ENCODE measurements at places on chromosomes 6 and 20.

- no peaks in the 10 kb centered on the region for H3K27me3 ChIP-seq
- no peak overlapping the region for H3K27ac ChIP-seq
- no peaks in the 10 kb centered on the region for H3K36me3 ChIP-seq
Observed at GRCh38 chr6:170434821-170435155, 118.3 kb downstream of the PSMB1 start.

GRCh38 chr6:43120944-43121913, 45.1 kb downstream of the PTK7 start:
- no peaks in the 10 kb centered on the region for H3K27me3 ChIP-seq
- H3K36me3 ChIP-seq: no peaks in the 10 kb centered on the region
- H3K4me1 ChIP-seq: peaks cover 33% of the 10 kb centered on the region
- DNase-seq: no peak

- H3K4me1 ChIP-seq: peaks cover 5% of the 10 kb centered on the region
- peaks cover 10% of the 10 kb centered on the region for H3K36me3 ChIP-seq
- no peaks in the 10 kb centered on the region for H3K27me3 ChIP-seq
- H3K4me3 ChIP-seq: no peak overlapping the region
Observed at GRCh38 chr6:148392671-148393070, 50.0 kb downstream of the SASH1 start.

- H3K4me1 ChIP-seq: peaks cover 7% of the 10 kb centered on the region
- H3K27me3 ChIP-seq: no peaks in the 10 kb centered on the region
- DNase-seq: peak; percentile 64
- no peaks in the 10 kb centered on the region for H3K36me3 ChIP-seq
- peak overlapping the region; percentile 2 for H3K27ac ChIP-seq
Observed at GRCh38 chr6:151136141-151136755, 103.5 kb upstream of the AKAP12 start.

DNA sequence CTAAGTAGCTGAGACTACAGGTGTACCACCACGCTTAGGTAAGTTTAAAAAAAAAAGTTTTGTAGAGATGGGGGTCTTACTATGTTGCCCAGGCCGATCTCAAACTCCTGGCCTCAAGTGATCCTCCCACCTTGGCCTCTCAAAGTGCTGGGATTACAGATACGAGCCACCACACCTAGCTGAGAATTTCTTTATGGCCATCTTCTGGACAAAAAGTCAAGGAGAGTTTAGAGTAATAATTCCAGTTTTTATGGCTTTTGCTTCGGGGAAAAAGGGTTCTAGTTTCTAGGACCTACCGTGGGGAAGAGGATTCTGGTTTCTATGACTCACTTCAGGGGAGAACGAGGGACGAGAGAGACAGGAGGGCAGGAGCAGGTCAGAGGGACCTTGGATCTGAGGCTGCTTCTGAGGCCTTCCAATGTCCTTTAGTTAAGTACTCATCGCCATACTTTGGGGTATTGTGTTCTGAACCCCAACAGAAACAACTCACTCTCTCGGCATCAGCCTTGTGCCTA, 69.3 kb upstream of the IER3 start:
- peaks cover 26% of the 10 kb centered on the region for H3K4me1 ChIP-seq
- peak overlapping the region; percentile 75 for H3K27ac ChIP-seq
- H3K27me3 ChIP-seq: no peaks in the 10 kb centered on the region
- H3K4me3 ChIP-seq: no peak overlapping the region

DNA sequence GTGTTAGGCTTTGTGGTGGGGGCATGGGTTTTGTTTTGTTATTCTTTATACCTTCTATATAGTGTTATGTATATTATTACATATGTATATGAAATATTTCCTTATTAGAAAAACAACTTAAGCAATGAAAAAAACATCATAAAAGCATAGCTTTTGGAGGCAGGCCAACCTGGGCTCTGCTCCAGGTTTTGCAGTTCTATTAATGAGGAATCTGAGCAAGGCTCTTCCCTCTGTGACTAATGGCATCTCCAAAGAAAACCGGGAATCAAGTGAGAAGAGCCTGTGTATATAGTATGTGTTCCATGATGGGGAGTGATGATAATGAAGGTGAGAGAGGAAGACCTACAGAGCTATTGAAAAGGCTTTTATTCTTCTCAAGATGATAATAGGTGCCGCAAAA, 291.1 kb downstream of the CLIC5 start:
- H3K27ac ChIP-seq: no peak overlapping the region
- no peaks in the 10 kb centered on the region for H3K27me3 ChIP-seq
- no peaks in the 10 kb centered on the region for H3K36me3 ChIP-seq
- H3K4me3 ChIP-seq: no peak overlapping the region
- DNase-seq: no peak
